NCI-H2029 (cell line): ENCODE measurements at places on chromosomes 7 and 10.

DNA sequence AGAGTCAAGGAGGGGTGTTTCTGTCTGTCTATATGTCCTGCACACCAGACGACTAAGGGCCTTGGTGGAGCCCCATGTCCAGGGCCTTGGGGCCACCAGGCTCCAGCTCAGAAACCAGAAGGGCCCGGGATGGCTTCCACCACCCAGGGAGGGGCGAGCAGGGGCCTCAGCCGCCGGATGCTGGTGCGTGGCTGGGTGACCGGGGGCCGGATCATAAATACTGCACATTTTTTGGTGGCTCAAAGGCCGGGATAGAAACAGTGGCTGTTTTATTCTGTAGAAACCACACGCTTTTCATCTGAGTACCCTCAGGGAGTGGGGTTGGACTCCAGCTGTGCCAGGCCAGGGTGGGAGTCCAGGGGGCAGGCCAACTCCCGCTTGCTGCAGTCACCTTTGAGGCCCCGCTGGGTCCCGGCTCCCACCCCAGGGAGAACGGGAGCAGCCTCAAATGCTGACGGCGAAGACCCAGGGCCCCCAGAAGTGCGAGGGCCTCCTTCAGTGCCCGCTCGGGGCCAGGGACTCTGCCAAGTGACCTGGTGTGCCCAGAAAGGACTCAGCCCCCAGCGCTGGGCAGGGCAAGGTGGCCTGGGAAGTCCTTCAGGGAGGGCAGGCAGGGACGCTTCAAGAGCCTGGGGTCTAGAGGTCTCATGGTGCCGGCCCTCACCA lies 28.2 kb downstream of the PDGFA start:
- DNase-seq, result no peak

- no peak for DNase-seq
Measured at GRCh38 chr7:42645906-42646305, 266.0 kb downstream of the C7orf25 start.

DNA sequence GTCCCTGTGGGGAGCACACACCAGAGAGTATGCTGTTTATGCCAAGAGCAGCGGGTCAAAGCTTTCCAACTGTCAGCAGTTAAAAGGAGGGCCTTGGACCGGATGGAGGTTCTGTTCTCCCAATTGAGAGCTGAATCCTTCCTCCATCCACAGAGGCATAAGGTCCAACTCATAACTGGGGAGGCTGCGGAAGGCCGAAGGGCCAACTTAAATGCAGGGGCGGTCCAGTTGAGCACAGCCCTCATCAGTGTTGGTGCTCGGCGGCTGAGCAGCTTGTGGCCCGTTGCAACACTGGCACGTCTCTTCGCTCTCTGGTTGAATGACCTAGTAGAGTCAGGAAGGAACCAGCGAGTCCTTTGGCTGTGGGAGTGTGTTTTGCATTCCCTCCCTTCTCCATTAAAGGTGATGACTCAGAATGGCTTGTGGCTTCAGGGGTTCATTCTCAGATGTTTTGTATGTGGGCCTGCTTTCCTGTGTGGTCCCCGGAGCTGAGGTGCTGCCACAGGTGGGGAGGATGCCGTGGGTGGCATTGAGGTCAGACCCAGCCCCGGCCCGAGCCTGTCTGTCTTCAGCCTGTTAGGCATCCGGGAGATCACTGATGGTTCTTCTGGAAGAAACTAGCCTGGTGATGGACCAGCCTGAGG lies 44.8 kb upstream of the DMBT1 start:
- DNase-seq, result no peak

DNA sequence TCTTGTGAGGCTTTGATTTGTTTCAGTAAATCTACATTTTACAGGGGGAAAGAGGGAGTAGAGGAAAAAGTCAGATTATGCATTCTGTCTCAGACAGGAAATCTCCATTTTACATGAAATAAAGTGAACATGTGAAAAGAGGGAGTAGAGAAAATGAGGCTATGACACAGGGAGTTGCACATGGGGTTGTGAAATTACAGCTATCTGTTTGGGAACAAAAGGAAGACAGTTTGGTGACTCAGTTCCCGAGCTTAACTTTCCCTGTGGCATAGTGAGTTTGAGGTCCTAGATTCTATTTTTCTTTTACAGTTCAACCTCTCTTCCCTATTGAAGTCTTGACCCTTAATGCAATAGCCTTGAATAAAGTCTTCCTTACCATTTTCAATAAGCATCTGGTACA lies 63.2 kb upstream of the AGR3 start:
- DNase-seq, result no peak

- DNase-seq, result no peak
Measured at GRCh38 chr10:77106676-77107075, 530.9 kb downstream of the KCNMA1 start.

DNA sequence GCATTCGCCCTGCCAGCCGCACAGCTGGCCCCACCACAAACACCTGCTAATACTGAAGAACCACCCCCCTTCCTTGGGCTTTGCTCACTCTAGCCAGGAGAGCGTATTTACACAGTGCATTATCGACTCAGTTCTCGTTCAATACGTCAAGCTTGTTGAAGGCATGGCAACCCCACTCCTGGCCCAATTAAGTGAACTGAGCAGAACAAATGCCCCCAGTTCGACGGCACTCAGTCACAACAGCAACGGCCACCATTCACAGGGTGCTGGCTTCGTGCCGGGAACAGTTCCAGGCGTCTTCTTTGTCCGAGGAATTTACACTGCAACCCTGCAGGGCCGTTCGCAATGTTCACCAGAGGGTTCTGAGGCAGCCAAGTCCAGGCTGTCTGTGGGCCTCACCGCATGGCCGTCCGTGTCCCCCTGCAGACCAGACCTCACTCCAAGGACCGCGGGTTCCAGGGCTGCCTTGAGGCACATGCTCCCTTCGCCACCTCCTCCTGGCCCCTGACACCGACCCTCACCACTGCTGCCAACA lies 175.3 kb downstream of the DIP2C start:
- DNase-seq, result peak; percentile 87

- no peak for DNase-seq
Measured at GRCh38 chr7:1062296-1063294, 18.2 kb downstream of the GPR146 start.

GRCh38 chr7:78018641-78019446 lies 220.3 kb downstream of the PHTF2 start:
- peak; percentile 50 for DNase-seq

GRCh38 chr10:95506056-95506737 lies 55.0 kb downstream of the SORBS1 start:
- no peak for DNase-seq

- no peak for DNase-seq
Measured at GRCh38 chr10:70335246-70335613, 47.2 kb downstream of the LRRC20 start.

GRCh38 chr7:132130497-132130896 lies 445.8 kb downstream of the PLXNA4 start:
- DNase-seq, result no peak

DNA sequence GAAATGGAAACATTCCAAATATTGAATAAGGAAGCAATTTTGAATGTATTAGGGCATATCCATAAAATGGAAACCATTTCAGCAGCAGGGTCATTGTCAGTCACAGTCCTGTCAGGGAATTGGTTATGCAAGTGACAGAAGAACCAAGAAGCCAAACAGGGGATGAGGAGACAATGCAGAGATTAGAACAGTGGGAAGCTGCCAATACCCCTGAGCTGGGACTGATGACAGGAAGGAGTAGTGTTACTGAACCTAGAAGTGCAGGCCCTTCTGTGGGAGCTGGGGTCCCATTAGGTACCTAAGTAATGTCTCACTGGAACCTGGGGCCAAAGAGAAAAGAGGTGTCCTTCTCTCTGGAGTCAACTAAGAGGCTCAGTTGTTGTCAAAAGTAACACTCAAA lies 37.6 kb upstream of the NPSR1 start:
- DNase-seq, result no peak
